ENCODE measurements at places on chromosomes 2 and 18. TPM values are rescaled to one million over a fixed set of nuclear protein-coding genes. Genes with fewer than 3 reads are reported as not detected.

MAP3K19 gene
- not detected for total RNA-seq

ARHGAP15 gene
- 142 TPM for total RNA-seq

KCNIP3 gene
- 2.6 TPM for total RNA-seq

APCDD1 gene
- 5.8 TPM for total RNA-seq

CCDC85A gene
- 0.70 TPM for total RNA-seq

EVA1A gene
- total RNA-seq, result 15.7 TPM

ALS2 gene
- total RNA-seq, result 13.2 TPM

ELMOD3 gene
- total RNA-seq, result 38.0 TPM

TMEM37 gene
- total RNA-seq, result 42.0 TPM

CDK5R2 gene
- total RNA-seq, result not detected

GAL3ST2 gene
- not detected for total RNA-seq

SPIRE1 gene
- total RNA-seq, result 9.2 TPM

LIMS3 gene
- 1.9 TPM for total RNA-seq

VAMP8 gene
- 121 TPM for total RNA-seq

FIGN gene
- 22.6 TPM for total RNA-seq

GRCh38 chr2:239035361-239035814 lies 187.5 kb downstream of the TWIST2 start:
- peak; percentile 89 for DNase-seq
- H3K4me3 ChIP-seq, result no peak overlapping the region
- H3K36me3 ChIP-seq, result no peaks in the 10 kb centered on the region
- H3K4me1 ChIP-seq, result no peaks in the 10 kb centered on the region
- no peak overlapping the region for H3K27ac ChIP-seq

DNA sequence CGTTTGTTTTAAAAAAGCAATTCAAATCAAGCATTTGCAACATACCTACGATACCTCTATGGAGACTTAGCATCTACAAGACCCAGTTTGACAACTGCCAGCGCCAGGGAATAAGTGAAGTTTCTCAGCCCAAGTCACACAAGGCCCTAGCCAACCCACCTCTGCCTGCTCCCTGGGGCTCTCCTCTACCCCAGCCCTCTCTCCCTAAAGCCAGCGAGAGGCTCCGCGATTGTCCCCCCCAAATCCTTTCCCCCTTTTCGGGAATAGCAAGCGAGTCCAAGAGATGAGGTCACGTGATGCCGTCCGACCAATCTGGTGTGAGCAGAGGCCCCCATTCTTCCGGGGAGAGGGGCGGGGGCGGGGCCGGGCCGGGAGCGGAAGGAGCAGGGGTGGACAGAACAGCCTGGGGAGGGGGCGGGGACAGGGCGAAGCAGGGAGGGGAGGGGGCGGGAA lies 102.2 kb upstream of the RAB6C start:
- H3K36me3 ChIP-seq, result no peaks in the 10 kb centered on the region
- no peaks in the 10 kb centered on the region for H3K27me3 ChIP-seq
- peak; percentile 94 for DNase-seq
- peak overlapping the region; percentile 85 for H3K27ac ChIP-seq
- H3K4me3 ChIP-seq, result peak overlapping the region; percentile 52

- H3K36me3 ChIP-seq, result no peaks in the 10 kb centered on the region
- no peaks in the 10 kb centered on the region for H3K27me3 ChIP-seq
- H3K4me1 ChIP-seq, result no peaks in the 10 kb centered on the region
- no peak overlapping the region for H3K4me3 ChIP-seq
Measured at GRCh38 chr2:18855027-18855426, 265.7 kb upstream of the NT5C1B start.

- no peak overlapping the region for H3K27ac ChIP-seq
- DNase-seq, result no peak
- peaks cover 7% of the 10 kb centered on the region for H3K4me1 ChIP-seq
- no peak overlapping the region for H3K4me3 ChIP-seq
- H3K27me3 ChIP-seq, result no peaks in the 10 kb centered on the region
- H3K36me3 ChIP-seq, result no peaks in the 10 kb centered on the region
Measured at GRCh38 chr2:68044099-68044498, 18.7 kb downstream of the C1D start.

DNA sequence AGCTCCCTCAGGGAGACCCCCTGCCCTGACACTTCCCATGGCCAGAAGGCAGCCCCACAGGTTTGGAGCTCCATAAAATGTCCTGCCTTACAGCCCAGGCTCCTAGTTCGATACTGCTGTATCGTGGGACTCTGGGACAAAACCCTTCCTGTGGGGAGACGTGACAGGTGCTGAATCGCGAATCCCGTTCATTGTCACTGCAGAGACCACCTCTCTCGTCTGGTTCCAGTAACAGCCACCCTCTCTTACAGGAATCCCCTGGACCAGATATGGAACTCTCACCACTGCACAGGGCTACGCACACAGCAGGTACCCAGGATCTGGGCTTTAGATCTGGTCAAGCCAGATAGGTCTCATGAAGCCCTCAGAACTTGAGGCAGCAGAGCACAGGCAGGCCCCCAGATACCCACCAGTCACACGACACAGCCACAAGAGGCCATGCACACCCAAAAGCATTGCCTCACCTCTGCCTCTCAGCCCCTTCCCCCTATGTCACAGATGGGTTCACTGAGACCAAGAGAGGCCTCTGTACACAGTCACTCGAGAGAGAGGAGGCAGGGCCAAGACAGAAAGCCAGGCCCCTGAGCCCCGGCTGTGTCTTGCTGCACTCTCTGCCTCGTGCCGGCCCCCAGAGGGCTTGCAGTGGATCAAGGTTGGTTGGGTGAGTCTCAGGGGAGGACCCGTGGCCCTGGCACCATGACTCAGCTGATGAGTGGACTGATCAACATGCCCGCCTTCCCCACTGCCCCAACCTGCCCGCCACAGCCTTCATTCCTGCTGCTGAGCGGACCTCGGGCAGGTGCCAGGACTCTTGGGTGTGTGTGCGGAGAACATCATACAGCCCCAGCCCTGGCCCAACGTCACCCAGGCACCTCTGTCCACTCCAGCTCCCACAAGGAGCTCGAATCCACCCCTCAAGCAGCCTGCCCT lies 7.6 kb downstream of the SDC1 start:
- H3K36me3 ChIP-seq, result no peaks in the 10 kb centered on the region
- H3K27me3 ChIP-seq, result peaks cover 15% of the 10 kb centered on the region
- DNase-seq, result peak; percentile 72
- no peak overlapping the region for H3K4me3 ChIP-seq
- H3K4me1 ChIP-seq, result peaks cover 16% of the 10 kb centered on the region

- H3K27ac ChIP-seq, result no peak overlapping the region
- DNase-seq, result no peak
- no peaks in the 10 kb centered on the region for H3K36me3 ChIP-seq
- H3K4me3 ChIP-seq, result no peak overlapping the region
- H3K27me3 ChIP-seq, result no peaks in the 10 kb centered on the region
- no peaks in the 10 kb centered on the region for H3K4me1 ChIP-seq
Measured at GRCh38 chr2:216732334-216732733, 37.0 kb upstream of the IGFBP5 start.

DNA sequence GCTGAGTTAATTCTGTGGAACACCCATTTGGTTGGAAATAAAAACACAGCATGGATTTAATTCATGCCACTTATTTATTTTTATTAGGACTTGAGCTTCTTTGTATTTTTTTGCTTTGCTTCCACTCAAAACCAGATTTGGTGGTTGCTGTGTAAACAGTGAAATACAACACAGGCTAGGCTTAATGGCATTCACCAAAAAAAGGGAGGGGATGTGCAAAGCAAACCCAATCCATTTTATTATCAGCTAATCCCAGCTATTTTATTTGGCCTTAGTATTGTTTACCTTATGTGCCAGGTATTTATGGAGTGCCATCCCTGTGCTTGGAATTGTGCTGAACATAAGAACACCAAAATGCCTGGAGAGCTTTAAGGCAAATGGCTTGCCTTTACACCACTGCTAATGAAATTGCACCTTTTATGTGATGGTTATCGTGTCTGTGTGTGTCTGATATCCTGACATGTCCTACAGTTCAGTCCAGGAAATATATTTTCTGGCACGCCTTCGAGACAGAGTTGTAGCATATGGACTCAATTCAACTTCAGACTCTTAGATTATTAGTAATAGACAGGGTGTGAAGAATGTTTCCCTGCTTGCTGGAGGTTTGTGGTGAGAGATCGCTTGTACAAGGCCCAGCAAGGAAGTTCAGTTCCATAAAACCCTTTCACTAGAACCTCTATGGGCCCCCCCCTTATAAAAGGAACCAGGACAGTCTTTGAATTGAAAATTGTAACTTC lies 99.6 kb downstream of the PRPF40A start:
- DNase-seq, result no peak
- peaks cover 9% of the 10 kb centered on the region for H3K4me1 ChIP-seq
- H3K27ac ChIP-seq, result no peak overlapping the region
- no peak overlapping the region for H3K4me3 ChIP-seq

DNA sequence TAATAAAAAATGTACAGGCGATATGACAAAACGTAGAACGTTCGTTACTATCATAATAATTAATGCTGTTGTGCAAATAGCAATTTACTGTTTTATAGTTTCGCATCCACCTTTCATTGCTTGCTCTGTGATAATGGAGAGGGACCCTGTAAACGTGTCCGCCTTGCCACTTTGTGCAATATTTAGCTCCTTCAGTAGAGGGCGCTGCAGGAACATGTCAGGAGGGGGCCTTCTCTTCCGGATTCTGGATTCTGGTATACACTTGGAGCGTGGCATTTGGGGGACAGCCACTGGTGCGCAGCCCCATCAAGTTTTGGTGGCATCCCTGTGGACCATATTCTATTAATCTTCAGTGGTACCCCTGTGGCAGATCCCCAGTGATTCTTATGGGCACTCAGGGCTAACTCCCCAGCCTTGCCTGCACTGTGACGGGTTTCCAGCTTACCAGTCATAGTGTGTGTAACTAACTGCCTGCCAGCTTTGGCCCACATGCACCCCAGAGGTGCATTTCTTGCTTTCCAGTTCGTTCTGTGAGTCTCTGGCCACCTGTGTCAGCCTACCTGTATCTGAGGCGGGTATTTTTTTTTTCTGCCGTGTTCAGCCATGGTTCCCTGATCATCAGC lies 140.3 kb downstream of the CYRIA start:
- H3K27ac ChIP-seq, result no peak overlapping the region
- H3K4me1 ChIP-seq, result no peaks in the 10 kb centered on the region
- H3K4me3 ChIP-seq, result no peak overlapping the region
- DNase-seq, result no peak
- H3K27me3 ChIP-seq, result no peaks in the 10 kb centered on the region

DNA sequence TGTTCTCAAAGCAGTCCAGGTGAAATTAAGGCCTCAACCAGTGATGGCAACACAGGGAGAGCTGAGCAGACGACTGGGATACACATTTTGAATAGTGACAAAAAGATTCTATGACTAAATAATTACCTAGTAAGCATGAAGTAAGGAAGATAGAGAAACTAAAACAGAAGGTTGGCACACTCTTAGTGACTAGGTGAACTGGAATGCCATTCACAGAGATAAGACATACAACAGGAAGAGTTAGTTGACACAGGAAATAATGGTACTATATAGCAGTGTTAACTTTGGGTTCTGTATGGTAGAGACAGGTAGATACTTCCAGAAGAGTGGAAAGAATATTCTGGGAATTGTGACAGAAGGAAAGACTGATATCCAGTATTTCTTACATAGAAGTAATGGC lies 181.8 kb upstream of the NT5C1B start:
- H3K27me3 ChIP-seq, result no peaks in the 10 kb centered on the region
- H3K4me1 ChIP-seq, result no peaks in the 10 kb centered on the region
- H3K27ac ChIP-seq, result no peak overlapping the region
- H3K4me3 ChIP-seq, result no peak overlapping the region

GRCh38 chr2:61380056-61380881 lies 90.6 kb downstream of the USP34 start:
- H3K4me3 ChIP-seq, result no peak overlapping the region
- no peaks in the 10 kb centered on the region for H3K27me3 ChIP-seq
- no peaks in the 10 kb centered on the region for H3K4me1 ChIP-seq
- DNase-seq, result no peak
- no peak overlapping the region for H3K27ac ChIP-seq

DNA sequence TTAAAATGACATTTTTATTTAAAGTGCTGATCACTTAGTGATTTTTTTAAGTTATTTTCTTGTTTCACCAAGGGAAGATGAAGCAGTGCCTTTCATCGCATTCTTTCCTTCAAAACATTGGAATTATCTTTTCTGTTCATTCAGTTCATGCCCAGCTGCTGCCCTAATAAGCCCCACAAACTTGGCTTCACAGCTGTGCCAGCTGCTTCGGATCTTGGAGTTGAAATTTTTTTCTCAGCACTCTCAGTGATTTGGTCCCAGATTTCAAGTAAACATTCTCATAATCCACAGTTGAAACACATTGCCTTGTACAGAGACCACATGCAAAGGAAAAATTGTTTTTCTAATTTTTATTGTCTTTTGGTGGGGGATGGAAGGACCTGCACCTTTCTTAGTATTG lies 353.3 kb upstream of the LRP1B start:
- H3K27ac ChIP-seq, result no peak overlapping the region
- DNase-seq, result no peak
- H3K4me3 ChIP-seq, result no peak overlapping the region
- no peaks in the 10 kb centered on the region for H3K27me3 ChIP-seq
- no peaks in the 10 kb centered on the region for H3K36me3 ChIP-seq

- DNase-seq, result no peak
- H3K27ac ChIP-seq, result no peak overlapping the region
- H3K4me1 ChIP-seq, result peaks cover 4% of the 10 kb centered on the region
- no peaks in the 10 kb centered on the region for H3K36me3 ChIP-seq
Measured at GRCh38 chr18:59701272-59701671, 4.0 kb upstream of the CCBE1 start.

DNA sequence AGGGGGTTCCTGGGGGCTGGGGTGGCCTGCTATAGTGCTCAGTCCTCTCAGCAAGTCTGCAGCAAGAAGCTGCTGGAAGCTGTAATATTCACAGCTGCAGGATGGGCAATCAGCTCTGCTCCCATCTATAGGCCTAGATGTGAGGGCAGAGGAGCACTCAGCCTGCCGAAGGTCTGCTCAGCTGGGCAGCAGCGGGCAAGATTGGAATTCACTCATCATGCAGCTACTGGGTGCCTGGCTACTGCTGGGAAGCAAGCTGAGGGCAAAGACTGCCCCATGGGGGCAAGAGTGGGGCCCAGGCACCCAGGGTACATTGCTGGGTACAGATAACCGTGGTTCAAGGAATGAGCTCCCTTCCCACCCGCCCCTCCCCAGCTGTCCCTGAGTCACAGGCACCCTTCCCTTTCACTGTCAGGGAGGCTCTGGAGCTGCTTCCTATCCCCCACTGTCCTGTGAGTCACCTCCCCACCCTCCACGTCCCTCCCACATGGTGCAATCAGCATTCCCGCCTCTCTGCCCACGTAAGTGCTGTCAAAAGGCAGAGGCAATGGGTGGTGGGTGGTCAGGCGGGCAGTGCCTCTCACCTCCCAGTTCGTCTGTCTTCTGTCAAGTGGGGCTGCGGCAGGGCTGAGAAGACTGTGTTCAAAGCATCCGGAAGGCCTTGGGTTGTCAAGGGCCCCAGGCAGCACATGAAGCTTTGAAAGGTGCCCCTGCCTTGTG lies 169.2 kb downstream of the TRIM43 start:
- H3K4me3 ChIP-seq, result no peak overlapping the region
- no peaks in the 10 kb centered on the region for H3K27me3 ChIP-seq
- no peak overlapping the region for H3K27ac ChIP-seq
- no peaks in the 10 kb centered on the region for H3K4me1 ChIP-seq
- H3K36me3 ChIP-seq, result no peaks in the 10 kb centered on the region

GRCh38 chr2:127932199-127932876 lies 46.6 kb upstream of the AMMECR1L start:
- no peaks in the 10 kb centered on the region for H3K27me3 ChIP-seq
- no peak overlapping the region for H3K4me3 ChIP-seq
- H3K36me3 ChIP-seq, result no peaks in the 10 kb centered on the region
- DNase-seq, result no peak
- H3K27ac ChIP-seq, result no peak overlapping the region

GRCh38 chr2:101063352-101064124 lies 61.4 kb downstream of the RPL31 start:
- H3K4me1 ChIP-seq, result no peaks in the 10 kb centered on the region
- DNase-seq, result no peak
- no peaks in the 10 kb centered on the region for H3K27me3 ChIP-seq
- H3K36me3 ChIP-seq, result peaks cover 10% of the 10 kb centered on the region

Measured in spleen (tissue), 13 donors.